ENCODE measurements at places on chromosomes 4 and X. TPM values are rescaled to one million over a fixed set of nuclear protein-coding genes. Genes with fewer than 3 reads are reported as not detected.

GRCh38 chr4:127120441-127121090 is 512.2 kb upstream of the INTU start:
- no peaks in the 10 kb centered on the region for H3K27me3 ChIP-seq
- H3K4me3 ChIP-seq, result no peak overlapping the region
- no peaks in the 10 kb centered on the region for H3K36me3 ChIP-seq
- no peak for DNase-seq
- no peaks in the 10 kb centered on the region for H3K4me1 ChIP-seq

- no peak for DNase-seq
- H3K4me1 ChIP-seq, result no peaks in the 10 kb centered on the region
- H3K36me3 ChIP-seq, result peaks cover 32% of the 10 kb centered on the region
- no peak overlapping the region for H3K4me3 ChIP-seq
- no peaks in the 10 kb centered on the region for H3K27me3 ChIP-seq
These were observed 39.7 kb upstream of the TBC1D14 start for GRCh38 chr4:6869944-6870343.

DNA sequence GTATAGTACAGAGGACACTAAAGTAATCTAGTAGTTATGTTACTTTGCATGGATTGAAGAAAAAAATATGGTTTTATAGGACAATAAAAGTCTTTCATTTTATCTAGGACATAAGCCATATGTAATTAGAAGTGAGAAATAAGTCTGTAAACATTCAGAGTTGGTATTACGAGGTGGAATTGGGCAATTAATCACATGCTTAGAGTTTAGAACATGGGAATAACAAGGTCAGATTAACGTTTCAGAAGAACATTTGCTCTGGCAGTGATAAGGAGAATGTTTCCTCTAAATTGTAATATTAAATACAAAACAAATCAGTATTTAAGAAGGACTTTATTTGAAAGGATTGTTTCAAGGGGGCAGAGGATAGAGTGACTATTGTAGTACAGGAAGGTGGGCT is 15.6 kb upstream of the SULT1E1 start:
- H3K27ac ChIP-seq, result no peak overlapping the region
- no peak overlapping the region for H3K4me3 ChIP-seq
- no peaks in the 10 kb centered on the region for H3K27me3 ChIP-seq
- H3K4me1 ChIP-seq, result no peaks in the 10 kb centered on the region
- H3K36me3 ChIP-seq, result no peaks in the 10 kb centered on the region

DNA sequence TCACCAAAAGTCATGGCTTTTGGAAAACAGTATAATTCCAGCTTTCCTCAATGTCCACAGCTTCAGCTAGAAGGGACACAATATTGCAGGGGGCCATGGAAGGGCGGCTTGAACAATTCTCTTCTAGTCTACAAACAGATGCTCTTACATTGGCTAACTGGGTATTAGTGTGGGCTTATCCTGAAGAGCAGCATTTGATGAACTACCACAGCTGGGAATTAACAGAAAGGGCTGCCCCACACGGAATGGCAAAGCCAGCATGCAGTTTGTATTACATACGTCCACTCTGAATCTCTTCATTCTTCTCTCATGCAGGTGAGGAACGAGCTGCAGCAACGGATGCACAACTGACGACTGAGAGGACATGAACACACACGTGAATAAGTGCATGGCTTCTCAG is 13.0 kb upstream of the PDCL2 start:
- no peaks in the 10 kb centered on the region for H3K4me1 ChIP-seq
- H3K27me3 ChIP-seq, result no peaks in the 10 kb centered on the region
- H3K27ac ChIP-seq, result no peak overlapping the region
- H3K4me3 ChIP-seq, result no peak overlapping the region
- no peaks in the 10 kb centered on the region for H3K36me3 ChIP-seq

GRCh38 chrX:47643926-47644325 is 6.4 kb downstream of the ELK1 start:
- no peak overlapping the region for H3K4me3 ChIP-seq
- no peak for DNase-seq
- no peaks in the 10 kb centered on the region for H3K27me3 ChIP-seq
- no peak overlapping the region for H3K27ac ChIP-seq
- peaks cover 5% of the 10 kb centered on the region for H3K36me3 ChIP-seq

DNA sequence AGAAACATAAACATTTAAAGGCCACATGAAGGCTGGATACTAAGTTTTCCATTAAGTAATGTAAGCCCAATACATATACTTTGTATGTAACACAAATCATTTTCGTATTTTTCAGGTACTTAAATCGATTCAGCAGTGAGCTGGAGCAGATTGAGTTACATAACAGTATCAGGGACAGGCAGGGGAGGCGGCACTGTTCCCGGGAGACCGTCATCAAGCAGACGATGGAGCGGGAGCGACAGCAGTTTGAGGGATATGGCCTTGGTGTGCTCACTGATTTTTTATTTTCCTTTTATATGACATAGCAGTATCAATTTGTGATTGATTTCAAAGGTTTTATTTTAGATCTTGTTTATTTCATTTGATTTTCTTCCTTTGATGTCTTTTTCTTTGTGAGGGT is 20.7 kb downstream of the TMA16 start:
- H3K36me3 ChIP-seq, result peaks cover 4% of the 10 kb centered on the region
- no peak overlapping the region for H3K4me3 ChIP-seq
- no peaks in the 10 kb centered on the region for H3K4me1 ChIP-seq
- H3K27me3 ChIP-seq, result no peaks in the 10 kb centered on the region
- H3K27ac ChIP-seq, result no peak overlapping the region

Gene FDCSP
- not detected for total RNA-seq

Gene SLITRK4
- 8.7 TPM for total RNA-seq

Gene SLC9B1
- total RNA-seq, result not detected

Data from thoracic aorta (tissue), 2 donors.